ENCODE measurements at places on chromosomes 16 and 17.

GRCh38 chr17:39026980-39027451 lies 59.8 kb upstream of the FBXO47 start:
- peak; percentile 25 for DNase-seq

DNA sequence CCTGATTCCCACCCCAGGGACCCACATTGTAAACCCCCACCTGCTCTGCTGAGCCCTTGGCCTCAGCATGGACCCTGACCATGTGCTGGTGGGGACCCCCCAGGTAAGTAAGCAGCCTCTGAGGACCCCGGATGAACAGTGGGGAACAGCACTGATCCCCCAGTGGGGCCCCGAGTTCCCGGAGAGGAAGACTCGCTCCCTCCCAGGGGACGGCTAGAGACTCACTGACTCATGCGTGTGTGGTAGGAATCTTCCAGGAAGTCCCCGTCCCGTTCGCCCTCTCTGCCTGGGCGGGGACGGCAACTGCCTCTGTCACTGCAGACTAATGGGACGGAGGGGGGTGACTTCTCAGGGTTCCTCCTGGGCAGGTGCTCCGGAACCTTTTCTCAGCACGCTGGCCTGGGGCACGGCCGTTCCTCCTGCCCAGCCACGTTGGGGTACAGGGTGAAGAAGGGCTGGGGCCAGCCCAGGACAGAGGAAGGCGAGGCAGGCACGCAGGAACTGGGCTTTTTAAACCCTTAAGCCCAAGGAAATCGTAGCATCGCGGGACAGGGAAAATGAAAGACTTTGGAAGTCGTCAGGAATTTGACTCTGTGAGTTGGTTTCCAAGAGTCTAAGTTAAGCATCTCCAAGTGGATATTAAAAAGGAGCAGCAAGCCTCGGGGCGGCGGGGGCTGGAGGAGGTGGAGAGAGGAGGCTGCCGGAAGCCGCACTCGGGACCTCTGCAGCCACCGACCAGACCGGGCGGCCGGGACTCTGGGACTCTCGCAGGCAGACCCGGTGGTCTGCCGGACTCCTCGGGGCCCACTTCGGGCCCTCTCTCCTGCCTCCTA lies 178.7 kb downstream of the SEC14L1 start:
- peak; percentile 91 for DNase-seq

DNA sequence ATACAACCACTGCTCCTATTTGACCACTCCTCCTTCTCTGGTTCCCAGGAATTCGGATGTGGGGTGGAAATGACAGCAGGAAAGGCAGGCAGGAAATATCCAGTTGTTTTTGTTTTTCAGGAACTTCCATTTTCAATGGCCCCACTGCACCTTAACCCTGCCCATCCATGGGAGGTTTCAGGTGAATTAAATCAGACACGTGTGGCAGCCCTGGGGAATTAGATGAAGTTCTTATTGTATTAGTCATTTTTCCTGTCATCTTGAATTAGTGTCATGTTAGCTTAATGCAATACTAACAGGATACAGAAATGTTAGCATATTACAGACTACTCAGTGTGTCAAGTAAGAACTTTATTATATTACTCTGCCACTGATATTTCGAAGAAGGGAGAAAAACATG lies 146.4 kb downstream of the CHD9NB start:
- no peak for DNase-seq

DNA sequence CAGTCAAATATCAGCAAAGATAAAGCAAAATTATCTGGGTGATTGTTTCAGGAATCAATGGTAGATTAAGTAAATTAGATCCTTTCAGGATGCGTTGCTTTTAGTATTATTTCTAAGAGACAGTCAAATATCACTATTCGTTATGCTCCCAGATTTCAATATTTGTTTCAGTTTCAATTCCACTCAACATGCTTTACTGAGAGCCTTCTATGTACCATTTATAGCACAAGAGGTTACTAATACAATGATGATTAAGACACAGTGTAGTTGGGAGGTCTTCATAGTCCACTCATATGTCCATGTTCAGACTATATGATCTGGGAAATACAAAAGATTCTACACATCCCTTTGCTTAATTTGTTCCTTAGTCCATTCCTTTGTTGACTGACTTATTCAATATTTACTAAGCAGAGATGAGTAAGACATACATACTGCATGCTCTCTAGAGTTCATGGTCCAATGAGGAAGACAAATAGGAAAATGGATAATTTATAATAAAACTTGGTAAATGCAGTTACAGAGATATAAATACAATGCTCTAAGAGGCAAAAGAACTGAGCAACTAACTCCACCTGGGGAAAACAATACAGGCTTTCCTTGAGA lies 88.2 kb upstream of the NOG start:
- no peak for DNase-seq

GRCh38 chr17:8082292-8082691 lies 5.2 kb downstream of the ALOX12B start:
- DNase-seq, result no peak

- no peak for DNase-seq
Observed at GRCh38 chr16:17335826-17336529, 134.8 kb downstream of the XYLT1 start.

DNA sequence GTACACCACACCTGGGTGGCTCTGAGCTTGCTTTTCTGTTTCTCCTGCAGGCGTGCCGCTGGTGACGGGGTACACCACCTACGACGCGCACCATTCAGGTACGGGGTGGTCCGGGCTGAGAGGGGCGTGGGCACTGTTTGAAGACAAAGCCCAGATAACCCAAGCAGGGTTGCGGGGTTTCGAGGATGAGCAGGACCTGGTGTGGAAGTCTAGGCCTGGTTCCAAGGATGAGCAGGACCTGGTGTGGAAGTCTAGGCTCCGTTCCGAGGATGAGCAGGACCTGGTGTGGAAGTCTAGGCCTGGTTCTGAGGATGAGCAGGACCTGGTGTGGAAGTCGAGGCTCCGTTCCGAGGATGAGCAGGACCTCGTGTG lies 15.4 kb downstream of the IRF8 start:
- no peak for DNase-seq
